H1 (cell line): ENCODE measurements at places on chromosomes 2 and 18. TPM values are rescaled to one million over a fixed set of nuclear protein-coding genes. Genes with fewer than 3 reads are reported as not detected.

Gene COLEC11
- 0.25 and 0.47 TPM in 2 replicates for total RNA-seq

Gene FEV
- total RNA-seq, result not detected in 2 replicates

Gene TFCP2L1
- 3.2 and 3.8 TPM in 2 replicates for total RNA-seq

Gene SOCS6
- total RNA-seq, result 20.7 and 22.9 TPM in 2 replicates

Gene MYO7B
- not detected in 2 replicates for total RNA-seq

Gene POU3F3
- total RNA-seq, result 0.09 and 0.10 TPM in 2 replicates

Gene XIRP2
- 0.11 and 0.15 TPM in 2 replicates for total RNA-seq

DNA sequence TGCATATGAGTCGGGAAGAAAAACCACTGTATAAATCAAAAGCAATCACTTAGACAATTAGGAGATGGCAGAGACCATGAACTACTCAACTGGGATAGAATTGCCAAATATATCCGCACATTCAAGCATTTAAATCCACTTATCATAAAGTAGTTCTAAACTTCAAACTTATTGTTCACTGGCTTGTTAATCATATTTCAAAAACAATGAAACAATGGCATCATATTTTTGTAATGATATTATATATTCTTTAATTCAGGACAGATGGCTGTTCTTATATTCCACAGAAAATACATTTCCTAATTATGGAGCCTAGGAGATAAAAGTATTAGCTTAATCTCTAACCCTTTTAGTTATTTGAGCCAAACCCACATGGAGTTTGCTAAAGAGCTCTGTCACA, 263.6 kb downstream of the CTNNA2 start:
- no peaks in the 10 kb centered on the region for H3K36me3 ChIP-seq
- no peaks in the 10 kb centered on the region for H3K27me3 ChIP-seq
- no peak overlapping the region for H3K27ac ChIP-seq
- peaks cover 5% of the 10 kb centered on the region for H3K4me1 ChIP-seq
- DNase-seq, result no peak

DNA sequence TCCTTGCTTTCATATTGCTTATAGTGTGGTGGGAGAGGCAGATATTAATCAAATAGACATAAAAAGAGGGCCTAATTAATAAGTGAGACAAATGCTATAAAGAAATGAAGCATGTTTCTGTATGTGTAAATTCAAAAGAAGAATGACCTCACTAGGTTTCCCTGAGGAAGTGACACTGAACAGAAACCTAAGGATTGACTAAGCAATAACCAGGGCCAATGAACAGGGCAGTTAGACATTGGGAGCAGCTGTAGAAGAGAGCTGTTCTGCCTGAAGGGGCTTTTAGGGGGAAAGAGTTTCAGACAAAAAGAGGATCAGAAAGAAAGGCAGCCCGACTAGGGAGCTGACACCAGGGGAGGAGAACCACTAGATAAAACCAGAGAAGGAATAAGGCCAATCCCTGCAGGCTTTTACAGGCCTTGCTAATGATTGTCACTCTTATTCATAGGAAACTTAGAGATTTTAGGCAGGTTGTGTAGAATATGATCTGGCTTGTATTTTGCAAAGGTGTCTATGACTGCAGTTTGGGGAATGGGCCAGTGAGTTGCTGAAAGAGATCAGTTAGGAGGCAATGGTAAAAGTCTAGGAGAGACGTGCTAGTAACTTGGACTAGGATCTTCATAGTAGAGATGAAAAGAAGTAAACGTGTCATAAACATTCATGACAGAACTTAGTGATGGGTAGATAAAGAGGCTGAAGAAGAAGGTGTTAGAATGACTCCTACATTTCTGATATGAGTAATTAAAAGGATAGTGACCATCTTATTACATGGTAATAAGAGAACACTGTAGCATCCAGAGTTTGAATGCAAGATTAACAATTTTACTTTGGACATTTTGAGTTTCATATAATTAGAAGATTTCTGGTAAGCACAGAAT, 26.8 kb upstream of the NABP1 start:
- H3K4me3 ChIP-seq, result no peak overlapping the region
- no peak overlapping the region for H3K27ac ChIP-seq
- no peaks in the 10 kb centered on the region for H3K4me1 ChIP-seq
- no peaks in the 10 kb centered on the region for H3K36me3 ChIP-seq
- no peak for DNase-seq

DNA sequence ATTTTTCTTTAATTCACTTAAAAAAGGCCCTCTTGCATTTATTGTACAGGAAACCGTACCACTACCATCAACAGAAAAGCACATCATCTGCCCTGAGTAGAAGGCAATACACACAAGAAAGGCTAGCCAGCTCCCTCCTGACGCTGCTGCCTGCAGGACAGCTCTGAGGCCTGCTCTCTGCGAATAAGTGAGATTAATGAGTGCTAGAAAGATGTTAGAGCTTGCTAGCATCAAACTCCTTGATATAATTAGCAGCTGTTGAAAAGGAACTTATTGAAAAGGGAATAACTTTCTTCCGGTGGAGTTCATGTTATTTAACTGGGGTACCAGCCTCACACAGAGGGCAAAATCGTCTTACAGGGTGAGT, 56.1 kb downstream of the INHBB start:
- H3K4me1 ChIP-seq, result no peaks in the 10 kb centered on the region
- no peak overlapping the region for H3K4me3 ChIP-seq
- no peaks in the 10 kb centered on the region for H3K36me3 ChIP-seq

DNA sequence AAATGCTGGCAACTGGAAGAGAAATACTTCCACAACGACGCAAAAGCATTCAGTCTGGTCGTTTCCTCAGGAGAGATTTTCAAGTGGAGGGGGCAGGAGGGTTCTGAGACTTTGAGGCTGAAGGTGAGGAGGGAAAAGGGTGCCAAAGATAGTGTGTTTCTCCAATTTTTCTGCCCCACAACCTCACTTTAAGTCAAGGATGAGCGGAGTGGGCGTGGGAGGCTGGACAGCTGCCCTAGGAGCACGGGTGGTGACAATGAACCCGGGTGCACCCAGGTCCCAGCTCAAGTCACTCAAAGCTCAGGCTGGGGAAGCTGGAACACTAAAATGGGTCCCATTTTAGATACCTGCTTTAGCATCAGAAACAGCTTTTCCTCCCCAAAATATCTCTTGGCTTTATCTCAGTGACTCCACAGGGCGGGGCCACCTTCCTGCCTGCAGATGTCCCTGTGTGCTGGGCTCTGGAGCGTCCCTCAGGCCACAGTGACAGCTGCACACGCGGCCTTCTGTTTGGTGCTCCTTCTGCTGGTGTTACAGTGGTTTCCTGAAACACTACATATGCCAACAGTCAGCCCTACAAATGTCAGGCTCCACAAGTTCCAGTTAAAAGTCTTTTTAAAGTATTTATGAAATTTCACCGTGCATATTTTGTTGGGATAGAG, 1.4 kb upstream of the MBP start:
- H3K27me3 ChIP-seq, result peaks cover 31% of the 10 kb centered on the region
- H3K36me3 ChIP-seq, result no peaks in the 10 kb centered on the region
- H3K27ac ChIP-seq, result no peak overlapping the region
- peaks cover 12% of the 10 kb centered on the region; the same call in 1 of the 2 replicates for H3K4me1 ChIP-seq
- peak overlapping the region; percentile 84 for H3K4me3 ChIP-seq

DNA sequence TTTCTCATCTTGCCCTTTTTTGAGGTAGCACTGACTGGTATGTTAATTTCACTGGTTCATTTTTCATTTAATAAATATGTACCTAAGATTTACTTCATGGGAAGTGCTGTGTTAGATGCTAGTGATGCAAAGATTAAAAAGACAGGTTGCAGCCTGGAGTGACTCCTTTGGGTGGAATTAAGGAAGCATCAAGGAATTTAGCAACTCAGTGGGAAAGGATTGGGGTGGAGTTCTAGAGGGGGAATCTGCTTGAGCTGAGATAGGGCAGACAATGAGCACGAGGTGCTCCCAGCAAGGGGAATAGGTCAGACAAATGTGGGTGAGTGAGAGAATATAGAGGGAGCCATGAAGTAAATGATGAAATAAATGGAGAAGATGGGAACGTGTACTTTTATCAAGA, 57.0 kb downstream of the LYPD6 start:
- peaks cover 5% of the 10 kb centered on the region for H3K4me1 ChIP-seq
- no peak overlapping the region for H3K27ac ChIP-seq
- H3K27me3 ChIP-seq, result no peaks in the 10 kb centered on the region
- DNase-seq, result no peak
- H3K4me3 ChIP-seq, result no peak overlapping the region

- no peaks in the 10 kb centered on the region for H3K36me3 ChIP-seq
- no peak for DNase-seq
- H3K27ac ChIP-seq, result no peak overlapping the region
- H3K27me3 ChIP-seq, result peaks cover 25% of the 10 kb centered on the region
- H3K4me3 ChIP-seq, result no peak overlapping the region
Observed at GRCh38 chr18:48162956-48163737, 232.7 kb upstream of the SMAD2 start.

DNA sequence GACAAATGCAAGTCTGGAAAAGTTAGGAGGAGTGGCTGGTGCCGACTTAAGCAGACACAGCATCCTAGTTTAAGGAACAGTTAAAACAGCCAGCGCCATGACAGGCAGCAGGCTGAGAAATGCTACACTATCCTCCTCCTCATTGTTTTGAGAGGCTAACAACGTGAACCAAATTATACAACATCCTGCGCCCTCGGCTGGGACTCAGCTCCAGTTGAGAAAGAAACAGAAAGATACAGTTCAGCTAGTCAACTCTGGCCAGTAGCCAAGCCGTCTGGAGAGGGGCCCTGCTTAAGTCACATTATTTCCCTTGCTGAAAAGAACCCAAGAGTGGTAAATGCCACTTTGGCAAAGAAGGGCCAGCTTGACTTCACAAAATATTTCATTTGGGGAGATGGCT, 90.2 kb downstream of the BCL11A start:
- H3K4me1 ChIP-seq, result no peaks in the 10 kb centered on the region
- no peak overlapping the region for H3K4me3 ChIP-seq
- no peaks in the 10 kb centered on the region for H3K27me3 ChIP-seq
- H3K27ac ChIP-seq, result no peak overlapping the region
- DNase-seq, result no peak
- H3K36me3 ChIP-seq, result peaks cover 32% of the 10 kb centered on the region

DNA sequence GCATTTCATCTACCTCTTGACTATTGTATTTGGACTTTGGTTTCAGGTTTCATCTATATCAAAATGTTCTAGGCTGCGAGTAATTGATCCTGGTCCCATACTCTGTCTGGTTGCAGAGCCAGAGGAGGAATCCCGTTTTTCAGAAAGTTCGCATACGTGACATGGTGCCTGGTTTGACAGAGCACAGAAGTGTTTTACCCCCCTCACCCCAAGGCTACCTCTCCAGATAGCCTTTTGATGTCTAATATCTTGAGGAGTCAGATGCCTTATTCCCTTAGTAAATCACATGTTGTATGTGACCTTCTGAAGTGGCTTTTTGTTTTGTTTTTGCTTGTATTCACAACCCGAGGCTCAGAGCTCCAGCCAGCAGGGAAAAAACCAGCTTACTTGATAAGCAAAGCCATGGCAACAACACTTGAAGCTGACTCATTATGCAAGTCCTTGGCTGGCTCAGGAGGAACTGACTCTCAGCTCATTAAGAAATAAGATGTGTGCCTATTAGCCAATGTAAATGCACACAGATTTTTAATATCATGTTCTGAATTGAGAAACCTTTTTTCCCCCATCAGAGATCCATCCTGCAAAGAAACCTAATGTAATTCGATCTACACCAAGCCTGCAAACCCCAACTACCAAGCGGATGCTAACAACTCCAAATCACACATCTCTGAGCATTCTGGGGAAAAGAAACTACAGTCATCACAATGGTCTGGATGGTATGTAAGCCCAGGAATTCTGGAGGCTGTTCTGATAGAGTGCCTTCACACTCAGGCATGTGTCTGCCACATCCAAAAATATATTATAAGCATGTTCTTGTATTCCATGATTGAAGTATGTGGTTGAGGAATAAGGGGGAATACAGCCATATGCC, 41.4 kb downstream of the OXER1 start:
- H3K4me1 ChIP-seq, result no peaks in the 10 kb centered on the region
- H3K27ac ChIP-seq, result 0 out of 2 replicates have a peak overlapping the region, but pooled peaks have one; percentile 47
- no peak overlapping the region for H3K4me3 ChIP-seq

DNA sequence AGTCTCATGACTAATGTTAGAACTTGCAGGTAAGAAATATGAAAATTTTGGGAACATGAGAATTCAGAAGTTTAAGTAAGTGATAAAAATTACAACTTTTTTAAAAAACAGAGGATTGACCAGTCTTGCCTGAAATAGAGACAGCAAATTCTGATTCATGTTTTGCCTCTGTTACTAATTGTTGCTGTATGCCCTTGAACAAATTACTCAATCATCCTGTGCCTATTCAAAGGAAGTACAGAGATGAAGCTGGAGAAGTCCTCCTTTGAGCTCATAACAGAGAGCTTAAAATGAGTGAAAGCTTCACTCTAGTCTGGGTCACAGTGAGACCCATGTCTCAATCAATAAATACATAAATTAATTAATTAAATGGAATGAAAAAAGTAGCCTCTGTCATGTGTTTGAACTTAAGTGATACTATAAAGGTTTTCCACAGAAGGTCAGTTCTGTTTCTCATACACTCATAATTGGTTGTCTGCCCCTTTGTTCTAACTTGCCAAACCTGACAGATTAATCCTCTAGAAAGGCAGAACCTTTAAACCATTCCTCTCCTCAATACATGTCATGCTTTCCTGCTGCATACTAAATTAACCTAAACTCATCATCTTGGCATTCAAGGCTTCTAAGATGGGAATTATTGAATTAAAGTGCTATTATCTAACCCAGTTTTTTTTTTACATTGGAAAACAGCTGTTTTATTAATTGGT, 374.6 kb upstream of the LRATD1 start:
- H3K27me3 ChIP-seq, result no peaks in the 10 kb centered on the region
- H3K36me3 ChIP-seq, result no peaks in the 10 kb centered on the region
- no peak for DNase-seq
- H3K4me3 ChIP-seq, result no peak overlapping the region
- H3K27ac ChIP-seq, result no peak overlapping the region

GRCh38 chr2:120933693-120934573, 198.3 kb downstream of the GLI2 start:
- no peak overlapping the region for H3K4me3 ChIP-seq
- 0 out of 2 replicates have a peak, but pooled peaks cover 3% of the 10 kb centered on the region for H3K36me3 ChIP-seq
- no peaks in the 10 kb centered on the region for H3K4me1 ChIP-seq
- no peaks in the 10 kb centered on the region for H3K27me3 ChIP-seq
- DNase-seq, result no peak

DNA sequence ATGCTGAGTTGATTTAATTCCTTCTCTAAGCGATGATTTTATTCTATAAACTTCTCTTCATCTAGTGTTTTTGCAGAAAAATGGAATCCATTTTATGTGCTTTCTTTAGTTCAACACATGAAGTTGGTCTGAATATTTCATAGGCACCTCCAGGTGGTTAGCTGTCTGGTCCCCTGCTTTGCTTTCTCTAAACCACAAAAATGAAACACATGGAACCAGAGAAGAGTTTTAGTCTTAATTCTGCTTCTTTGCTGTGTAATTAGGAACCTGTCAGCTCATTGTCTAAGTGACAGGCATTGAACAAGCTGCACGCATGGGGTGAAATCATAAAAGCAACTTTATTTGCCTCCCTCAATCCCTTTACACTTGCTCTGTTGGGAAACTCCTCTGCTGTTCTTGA, 150.4 kb downstream of the PIK3C3 start:
- no peaks in the 10 kb centered on the region for H3K36me3 ChIP-seq
- H3K27me3 ChIP-seq, result no peaks in the 10 kb centered on the region
- H3K27ac ChIP-seq, result no peak overlapping the region
- no peaks in the 10 kb centered on the region for H3K4me1 ChIP-seq
- H3K4me3 ChIP-seq, result no peak overlapping the region
- DNase-seq, result no peak

GRCh38 chr2:171711351-171711750, 24.1 kb downstream of the DYNC1I2 start:
- no peaks in the 10 kb centered on the region for H3K36me3 ChIP-seq
- H3K27ac ChIP-seq, result no peak overlapping the region
- no peaks in the 10 kb centered on the region for H3K27me3 ChIP-seq
- H3K4me3 ChIP-seq, result no peak overlapping the region
